ENCODE measurements at places on chromosomes 11 and 22.

DNA sequence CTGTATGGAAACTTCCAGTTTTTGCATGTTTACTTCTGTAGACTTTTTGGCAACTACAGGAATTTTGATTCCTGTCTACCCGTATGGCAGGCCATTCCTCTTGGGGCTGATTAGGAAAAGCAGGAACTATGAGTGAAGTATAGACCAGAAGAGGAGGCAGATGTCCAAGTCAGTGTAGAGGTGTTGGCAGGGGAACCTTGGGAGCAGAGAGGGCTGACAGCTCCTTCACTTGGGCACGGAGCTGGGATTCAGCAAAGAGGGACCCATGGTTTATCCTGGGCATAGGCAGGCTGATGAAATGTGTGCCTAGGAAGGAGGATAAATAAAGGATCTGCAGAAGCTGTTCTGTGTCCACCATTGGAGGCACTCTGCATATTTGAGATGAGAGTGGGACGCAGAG lies 33.1 kb downstream of the TREH start:
- no peak for DNase-seq

DNA sequence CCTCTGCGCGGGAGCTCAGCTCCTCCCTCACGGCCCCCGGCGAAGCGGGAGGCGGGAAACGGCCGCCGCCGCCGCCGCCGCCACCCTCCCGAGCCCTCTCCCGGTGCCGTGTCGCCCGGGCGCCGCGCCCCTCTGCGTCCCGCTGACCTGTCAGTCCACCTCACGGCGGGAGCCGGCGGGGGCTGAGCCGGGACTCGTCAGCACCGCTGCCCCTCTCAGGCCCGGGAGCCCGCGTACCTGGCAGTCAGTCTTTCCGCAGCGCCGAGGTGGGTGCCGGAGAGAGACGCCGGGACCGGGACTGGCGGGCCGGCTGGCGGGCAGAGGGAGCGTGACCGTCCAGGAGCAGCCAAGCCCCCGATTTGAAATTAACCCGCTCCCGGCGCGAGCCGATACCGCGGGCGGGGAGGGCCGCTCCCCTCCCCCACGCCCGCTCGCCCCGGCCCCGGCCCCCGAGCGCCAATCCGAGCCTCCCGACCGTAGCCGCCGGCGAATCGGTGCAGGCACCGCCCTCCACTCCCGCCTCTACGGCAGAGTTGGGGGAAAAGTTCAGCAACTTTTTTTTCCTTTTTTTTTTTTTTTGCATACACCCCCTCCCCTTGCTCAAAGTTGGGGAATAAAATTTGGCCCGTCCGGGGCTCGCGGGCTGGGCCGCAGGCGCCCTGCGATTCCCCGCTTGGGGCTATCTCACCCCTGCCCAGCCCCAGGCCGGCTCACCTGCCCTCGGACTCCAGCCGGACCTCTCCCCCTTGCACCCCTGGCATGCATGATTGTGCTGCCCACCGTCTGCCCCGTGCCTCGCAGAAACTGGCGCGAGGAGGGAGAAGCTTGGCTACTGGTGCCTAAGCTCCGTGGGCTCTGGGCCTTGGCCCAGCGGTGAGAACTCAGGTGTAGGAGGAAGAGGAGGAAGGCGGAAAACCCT lies 774 bp upstream of the E2F8 start:
- peak; percentile 69 for DNase-seq

DNA sequence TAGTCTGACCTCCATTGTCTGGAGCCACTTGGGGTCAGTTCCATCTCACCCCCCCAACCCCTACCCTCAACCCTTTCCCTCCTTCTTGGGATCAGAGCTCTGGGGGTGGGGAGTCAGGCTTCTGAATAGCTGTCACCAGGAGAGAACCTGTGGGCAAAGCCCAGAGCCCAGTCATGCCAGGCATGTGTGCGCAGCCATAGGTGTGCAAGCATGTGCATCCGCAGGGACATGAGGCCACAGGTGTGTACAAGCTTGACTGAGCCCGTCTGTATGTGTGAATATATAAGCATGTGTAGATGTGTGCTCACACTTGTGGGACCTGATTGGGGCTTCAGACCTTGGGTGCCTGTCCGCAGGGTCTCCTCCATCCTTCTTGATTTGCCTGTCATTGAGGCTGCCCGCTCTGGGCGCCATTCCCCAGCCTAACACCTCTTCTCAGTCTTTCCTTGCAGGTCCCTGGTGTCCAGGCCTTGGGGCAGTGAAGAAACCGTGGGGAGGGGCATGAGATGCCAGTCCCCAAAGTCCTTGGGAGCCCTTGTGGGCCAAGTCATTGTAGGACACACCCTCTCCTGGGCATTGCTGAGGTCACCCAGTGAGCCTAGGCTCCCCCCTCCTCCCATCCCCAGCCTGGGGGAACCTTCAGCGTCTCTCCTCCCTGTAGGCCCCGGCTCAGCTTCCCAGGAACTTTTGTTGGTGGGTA lies 9.0 kb downstream of the ATG16L2 start:
- DNase-seq, result no peak

- DNase-seq, result no peak
Measured at GRCh38 chr11:78399136-78399535, 18.5 kb downstream of the GAB2 start.

DNA sequence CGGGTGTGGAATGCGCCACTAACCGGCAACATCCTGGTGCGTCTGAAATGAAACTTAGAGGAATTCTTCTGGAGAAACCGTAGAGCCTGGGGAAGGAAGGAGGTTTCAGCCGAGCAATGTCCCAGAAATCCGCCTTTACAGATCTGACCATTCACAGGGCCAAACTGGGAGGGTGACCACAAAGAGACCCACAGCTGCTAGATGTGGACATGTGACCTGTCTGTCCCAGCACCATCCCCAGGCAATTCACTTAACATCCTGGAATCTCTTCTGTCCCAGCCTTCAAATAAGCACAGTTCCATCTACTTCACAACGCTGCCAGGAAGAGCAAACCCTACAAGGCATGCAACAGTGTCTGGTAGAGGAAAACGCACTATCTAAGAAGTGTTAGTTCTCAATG lies 9.8 kb downstream of the MCAT start:
- DNase-seq, result no peak

GRCh38 chr11:110046775-110047380 lies 46.3 kb upstream of the ZC3H12C start:
- no peak for DNase-seq

DNA sequence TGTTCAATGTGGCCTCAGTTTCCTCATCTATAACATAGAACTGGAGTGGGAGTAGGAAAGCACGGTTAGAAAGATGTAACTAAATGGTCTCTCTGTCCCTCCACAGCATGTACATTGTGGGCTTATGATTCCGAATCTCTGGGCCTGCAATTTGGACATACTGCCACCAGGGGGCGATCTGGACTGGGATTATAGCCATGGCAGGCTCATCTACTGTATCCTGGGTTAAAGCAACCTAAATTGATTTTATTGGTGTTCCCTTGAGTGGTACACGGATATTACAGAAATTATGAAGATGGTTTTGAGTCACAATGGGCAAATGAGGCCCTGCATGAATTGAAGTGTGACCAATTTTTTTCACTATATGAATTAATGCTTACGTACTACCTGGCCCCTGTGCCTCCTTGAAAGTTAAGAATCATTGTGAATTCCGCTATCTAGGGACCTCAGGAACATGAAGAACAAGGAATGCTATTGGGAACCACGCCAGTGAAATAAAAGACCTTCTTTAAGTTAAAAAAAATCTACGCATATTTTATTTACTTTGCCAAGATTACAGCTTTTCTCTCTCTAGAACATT lies 32.9 kb downstream of the TST start:
- peak; percentile 74 for DNase-seq

GRCh38 chr11:16609769-16610168 lies 128.7 kb upstream of the C11orf58 start:
- no peak for DNase-seq

DNA sequence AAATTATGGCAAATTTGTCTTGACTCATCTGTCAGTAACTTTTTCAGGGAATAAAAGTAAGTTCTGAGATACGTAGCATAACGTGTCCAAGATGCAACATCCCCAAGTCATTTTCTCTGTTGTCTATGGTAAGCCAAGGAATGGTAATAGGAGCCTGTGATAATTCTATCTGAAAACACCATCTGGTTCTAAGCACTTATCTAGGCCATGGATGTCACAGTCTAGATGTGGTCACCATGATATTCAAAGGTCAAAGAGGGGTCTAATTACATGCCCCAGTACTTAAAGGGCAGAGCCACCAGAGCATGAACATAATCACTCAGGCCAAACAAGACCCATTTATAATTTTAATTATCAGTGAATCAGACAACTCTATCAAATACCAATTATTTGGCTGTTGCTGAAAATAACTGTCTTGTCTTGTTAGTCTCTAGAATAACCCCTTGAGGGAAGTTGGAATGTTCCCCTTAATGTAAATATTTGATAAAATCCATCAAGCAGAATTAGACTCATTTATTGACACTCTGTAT lies 225.1 kb upstream of the MPPED2 start:
- no peak for DNase-seq

DNA sequence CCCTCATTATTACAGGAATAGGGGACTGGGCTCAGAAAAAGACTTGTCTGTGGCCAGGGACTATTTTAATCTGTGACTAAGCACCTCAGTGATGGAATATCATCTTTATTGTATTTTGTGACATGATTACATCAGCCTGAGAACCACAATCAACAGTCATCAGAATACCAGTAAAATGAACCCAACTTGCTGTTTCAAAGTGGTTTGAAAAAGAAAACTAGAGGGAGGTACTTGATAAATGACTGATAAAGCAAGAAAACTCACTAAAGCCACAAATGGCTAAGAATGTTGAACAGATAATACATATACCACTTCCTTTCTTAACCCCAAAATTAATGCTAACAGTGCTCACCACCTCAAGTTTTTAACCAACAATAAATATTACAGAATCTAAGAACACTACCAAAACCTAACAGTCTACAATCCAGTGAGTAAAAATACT lies 155.7 kb downstream of the ATG16L2 start:
- DNase-seq, result no peak

DNA sequence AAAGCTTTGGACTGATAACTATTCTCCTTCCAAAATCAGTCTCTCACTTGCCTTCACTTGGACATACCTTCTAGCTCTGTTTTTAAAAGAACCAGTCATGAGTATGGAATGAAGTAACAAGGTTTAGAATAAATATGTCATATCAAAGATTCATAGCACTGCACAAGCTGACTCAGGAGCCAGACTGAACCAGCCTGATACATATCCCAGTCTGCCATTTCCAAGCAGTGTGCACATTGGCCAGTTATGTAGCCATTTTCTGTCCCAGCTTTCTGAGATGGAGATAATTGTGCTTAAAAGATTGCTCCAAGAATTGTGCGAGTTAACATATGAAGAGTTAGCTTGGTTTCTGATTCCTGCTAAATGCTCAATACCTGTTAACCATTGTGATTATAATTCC lies 311.3 kb downstream of the C11orf87 start:
- DNase-seq, result no peak

DNA sequence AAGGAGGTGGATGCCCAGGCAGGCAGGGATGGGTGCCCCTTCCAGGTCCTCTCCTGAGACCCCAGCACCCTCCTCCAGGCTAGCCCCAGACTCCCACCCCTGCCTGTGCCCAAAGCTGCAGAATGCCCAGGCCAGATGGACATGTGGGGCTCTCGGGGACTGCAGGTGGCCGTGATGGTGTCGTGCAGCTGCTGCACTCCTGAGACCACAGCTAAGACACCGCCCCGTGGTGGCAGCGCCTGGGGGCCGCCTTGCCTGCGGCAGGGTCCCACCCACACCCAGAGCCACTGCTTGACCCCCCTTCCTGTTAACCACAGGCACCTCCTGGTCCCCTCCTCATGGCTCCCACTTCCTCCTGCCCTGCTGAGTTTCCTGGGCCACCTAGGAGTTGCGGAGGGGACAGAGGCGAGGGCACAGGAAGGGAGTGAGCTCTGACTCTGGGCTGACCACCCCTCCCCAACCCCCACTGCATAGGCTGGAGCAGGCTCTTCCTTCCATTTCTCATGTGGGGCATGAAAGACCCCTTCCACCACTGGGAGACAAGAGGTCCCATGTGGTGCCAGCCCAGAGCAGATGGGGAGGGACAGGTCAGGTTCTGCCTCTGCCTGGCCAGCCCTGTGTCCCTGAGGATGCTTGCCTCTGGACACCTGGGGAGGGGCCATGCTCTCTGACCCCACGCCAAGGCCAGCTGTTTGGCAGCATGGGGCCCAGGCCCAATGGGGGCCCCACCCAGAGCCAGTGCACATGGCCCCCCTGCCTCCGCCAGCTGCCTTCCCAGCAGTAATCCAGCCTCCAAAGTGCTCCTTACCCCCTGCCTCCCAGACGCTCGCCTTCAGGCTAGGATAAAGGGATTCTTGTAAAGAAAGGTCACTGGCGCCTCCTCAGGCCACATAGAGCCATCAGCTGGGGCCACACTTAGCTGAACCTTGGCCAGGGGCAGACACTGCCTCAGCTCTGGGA lies 29.3 kb downstream of the OSBPL5 start:
- DNase-seq, result no peak

- no peak for DNase-seq
Measured at GRCh38 chr11:72940417-72940816, 126.2 kb downstream of the ATG16L2 start.

- DNase-seq, result peak; percentile 79
Measured at GRCh38 chr11:77637345-77638165, at the start of gene CLNS1A. CLNS1A (minus strand) TSS chr11:77637794; CDS start chr11:77637714, 80 bp downstream.

GRCh38 chr22:30574095-30574981 lies at the start of gene GAL3ST1:
GAL3ST1 (minus strand) TSS chr22:30574665; CDS start chr22:30557392, 17,273 bp downstream.
- no peak for DNase-seq

GRCh38 chr11:87421422-87421821 lies 383.7 kb downstream of the TMEM135 start:
- peak; percentile 12 for DNase-seq

GRCh38 chr22:25627271-25627852 lies 62.9 kb downstream of the GRK3 start:
- DNase-seq, result no peak

DNA sequence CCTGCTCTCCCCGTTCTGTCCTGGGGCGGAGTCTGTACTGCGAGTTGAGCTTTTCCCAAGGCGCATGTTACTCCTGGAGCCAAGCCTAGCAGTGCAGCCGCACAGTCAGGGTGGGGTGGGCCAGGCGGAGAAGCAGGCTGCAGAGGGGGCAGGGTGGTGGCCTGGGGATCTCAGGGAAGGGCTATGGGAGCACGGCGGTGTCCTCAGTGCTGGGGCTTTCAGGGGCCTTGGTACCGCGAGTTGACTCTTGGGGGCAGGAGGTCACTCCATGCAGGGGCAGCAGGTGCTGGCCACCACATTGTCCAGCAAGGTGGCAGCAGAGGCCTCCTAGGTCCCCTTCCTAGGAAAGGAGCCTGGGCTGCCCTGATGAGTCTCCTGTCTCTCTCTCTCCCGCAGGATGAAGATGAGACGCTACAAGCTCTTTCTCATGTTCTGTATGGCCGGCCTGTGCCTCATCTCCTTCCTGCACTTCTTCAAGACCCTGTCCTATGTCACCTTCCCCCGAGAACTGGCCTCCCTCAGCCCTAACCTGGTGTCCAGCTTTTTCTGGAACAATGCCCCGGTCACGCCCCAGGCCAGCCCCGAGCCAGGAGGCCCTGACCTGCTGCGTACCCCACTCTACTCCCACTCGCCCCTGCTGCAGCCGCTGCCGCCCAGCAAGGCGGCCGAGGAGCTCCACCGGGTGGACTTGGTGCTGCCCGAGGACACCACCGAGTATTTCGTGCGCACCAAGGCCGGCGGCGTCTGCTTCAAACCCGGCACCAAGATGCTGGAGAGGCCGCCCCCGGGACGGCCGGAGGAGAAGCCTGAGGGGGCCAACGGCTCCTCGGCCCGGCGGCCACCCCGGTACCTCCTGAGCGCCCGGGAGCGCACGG lies 14.9 kb upstream of the MIEF1 start:
- DNase-seq, result no peak

GRCh38 chr11:79101656-79102055 lies 339.2 kb downstream of the TENM4 start:
- DNase-seq, result no peak

GRCh38 chr11:117231842-117232091 lies at the start of gene PCSK7:
PCSK7 (minus strand) TSS chr11:117232073; CDS start chr11:117229844, 2,229 bp downstream.
- DNase-seq, result peak; percentile 69

- no peak for DNase-seq
Measured at GRCh38 chr11:3146612-3147256, 18.4 kb downstream of the OSBPL5 start.
